ENCODE measurements at places on chromosomes 5 and 9.
A peak's percentile ranks its signal among the peaks of the same experiment; 100 is the strongest.

- DNase-seq = no peak
These were observed 43.5 kb upstream of the ANKDD1B start for GRCh38 chr5:75567710-75568109.

GRCh38 chr5:132877938-132878337, 4.5 kb downstream of the LEAP2 start:
- DNase-seq = no peak

DNA sequence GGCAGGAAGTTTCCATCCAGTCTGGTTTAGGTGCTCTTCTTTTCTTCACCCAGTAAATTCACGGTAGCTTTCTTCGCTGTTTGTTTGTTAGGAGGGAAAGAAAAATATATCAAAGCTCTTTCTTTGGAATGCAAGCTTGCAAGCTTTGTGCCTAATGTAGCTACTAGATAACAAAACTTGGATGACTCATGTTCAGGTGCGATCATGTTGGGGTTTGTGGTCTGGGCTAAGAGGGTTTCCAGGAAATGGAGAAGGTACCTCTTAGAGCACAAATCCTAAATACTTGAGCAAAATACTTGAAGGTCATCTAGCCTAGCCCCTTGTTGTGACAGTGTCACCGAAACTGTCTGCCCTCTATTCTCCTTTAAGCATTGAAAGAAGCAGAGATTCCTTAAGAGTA, 17.7 kb downstream of the SRP19 start:
- no peak for DNase-seq

DNA sequence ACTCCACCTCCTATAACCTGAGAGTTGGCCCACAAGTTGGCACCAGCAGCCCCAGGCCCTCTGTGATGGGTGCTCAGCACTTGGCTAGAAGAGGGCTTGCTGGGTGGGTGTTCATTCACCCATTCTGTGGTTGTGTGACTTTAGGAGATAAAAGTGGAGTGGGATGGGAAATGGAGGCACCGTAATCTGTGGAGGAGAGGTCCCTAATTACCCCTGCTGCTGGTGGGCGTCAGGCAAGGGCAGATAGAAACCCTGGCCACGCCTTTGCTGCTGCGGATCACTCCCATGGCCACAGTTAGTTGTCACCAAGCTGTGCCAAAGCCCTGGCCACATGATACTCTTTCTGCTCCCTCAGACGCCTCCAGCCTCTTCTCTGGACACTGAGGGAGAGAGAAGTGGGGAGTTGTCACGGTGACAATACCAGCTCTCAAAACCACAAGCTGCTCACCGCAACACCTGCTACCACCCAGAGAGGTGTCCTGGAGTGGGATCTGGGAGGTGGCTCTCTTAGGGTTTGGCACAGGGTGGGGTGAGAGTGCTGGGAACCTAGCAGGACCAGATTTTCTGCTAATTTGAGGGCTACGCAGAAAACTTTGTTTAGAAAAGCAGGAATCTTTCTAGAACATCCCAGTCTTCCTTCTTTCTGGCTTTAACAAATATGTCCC, 12.0 kb upstream of the NEUROG1 start:
- DNase-seq = no peak

- DNase-seq = peak; percentile 79
These were observed 337.7 kb downstream of the CDK5RAP2 start for GRCh38 chr9:120242116-120242811.

- DNase-seq = no peak
These were observed 26.8 kb downstream of the JADE2 start for GRCh38 chr5:134552301-134552700.

- no peak for DNase-seq
These were observed 113.6 kb downstream of the DPYSL3 start for GRCh38 chr5:147396070-147396823.

GRCh38 chr5:79257314-79257713, 21.4 kb downstream of the JMY start:
- no peak for DNase-seq

GRCh38 chr5:125142458-125142857, 396.0 kb upstream of the ZNF608 start:
- no peak for DNase-seq

DNA sequence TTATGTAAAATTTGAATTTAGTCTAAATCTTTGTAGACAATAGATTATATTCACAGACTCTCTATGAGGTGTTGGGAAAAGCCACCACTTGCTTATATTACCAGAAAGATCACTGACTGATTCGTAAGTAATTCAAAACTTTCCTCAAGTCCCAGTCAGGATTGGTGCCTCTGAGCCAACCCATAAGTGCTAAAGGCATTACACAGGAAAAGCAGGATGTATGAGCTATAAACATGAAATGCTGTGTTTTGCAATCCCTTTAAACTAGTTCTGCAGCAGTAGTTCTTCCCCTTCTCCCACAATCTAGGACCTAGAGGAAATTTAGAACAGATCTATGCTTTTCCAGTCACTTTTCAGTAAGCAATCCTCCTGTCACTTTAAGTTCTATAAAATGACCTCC, 48.0 kb downstream of the SHLD3 start:
- DNase-seq = no peak

GRCh38 chr9:85742597-85742936, 813 bp upstream of the AGTPBP1 start:
- DNase-seq = no peak

- DNase-seq = no peak
These were observed 84.7 kb downstream of the PLCXD3 start for GRCh38 chr5:41425736-41426135.

- DNase-seq = no peak
These were observed 36.0 kb downstream of the SARDH start for GRCh38 chr9:133701981-133702797.

DNA sequence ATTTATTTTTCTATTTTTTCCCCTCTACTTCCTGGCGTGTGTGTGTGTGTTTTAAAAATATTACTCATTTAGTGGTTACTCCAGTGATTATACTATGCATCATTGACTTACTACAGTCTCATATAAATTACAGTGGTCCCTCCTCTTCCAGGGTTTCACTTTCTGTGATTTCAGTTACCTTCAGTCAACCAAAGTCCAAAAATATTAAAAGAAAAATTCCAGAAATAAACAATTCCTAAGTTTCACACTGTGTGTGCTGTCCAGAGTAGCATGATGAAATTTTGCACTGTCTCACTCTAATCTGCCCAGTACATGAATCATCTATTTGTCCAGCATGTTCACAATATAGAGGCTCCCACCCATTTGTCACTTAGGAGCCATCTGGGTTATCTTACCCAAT, 47.4 kb upstream of the CCDC112 start:
- DNase-seq = no peak

DNA sequence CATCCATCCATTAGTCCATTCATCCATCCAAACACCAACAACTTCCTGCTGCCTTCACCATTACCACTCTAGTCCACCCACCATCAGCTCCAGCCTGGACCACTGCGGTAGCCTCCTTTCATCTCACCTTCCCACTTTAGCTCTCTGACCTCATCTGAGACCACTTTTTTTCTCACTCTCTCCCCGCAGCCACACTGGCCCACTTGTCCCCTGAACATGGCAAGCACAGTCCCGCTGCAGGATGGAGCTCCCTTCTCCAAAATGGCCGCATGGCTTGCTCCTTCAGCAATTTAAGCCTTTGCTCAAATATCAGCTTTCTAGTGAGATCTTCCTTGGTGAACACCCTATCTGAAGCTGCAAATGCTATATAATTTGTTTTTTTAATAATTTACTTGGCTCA, 11.1 kb downstream of the CSF1R start:
- no peak for DNase-seq

- DNase-seq = no peak
These were observed 38.3 kb downstream of the PNPLA7 start for GRCh38 chr9:137511758-137512463.

- no peak for DNase-seq
These were observed 1.7 kb downstream of the RRAGA start for GRCh38 chr9:19050637-19051591.

GRCh38 chr9:9229269-9229668, 1383.5 kb downstream of the PTPRD start:
- no peak for DNase-seq

GRCh38 chr9:77910194-77910621, 121.4 kb downstream of the GNAQ start:
- DNase-seq = no peak

- DNase-seq = no peak
These were observed 366.9 kb upstream of the ZNF608 start for GRCh38 chr5:125113328-125113727.

DNA sequence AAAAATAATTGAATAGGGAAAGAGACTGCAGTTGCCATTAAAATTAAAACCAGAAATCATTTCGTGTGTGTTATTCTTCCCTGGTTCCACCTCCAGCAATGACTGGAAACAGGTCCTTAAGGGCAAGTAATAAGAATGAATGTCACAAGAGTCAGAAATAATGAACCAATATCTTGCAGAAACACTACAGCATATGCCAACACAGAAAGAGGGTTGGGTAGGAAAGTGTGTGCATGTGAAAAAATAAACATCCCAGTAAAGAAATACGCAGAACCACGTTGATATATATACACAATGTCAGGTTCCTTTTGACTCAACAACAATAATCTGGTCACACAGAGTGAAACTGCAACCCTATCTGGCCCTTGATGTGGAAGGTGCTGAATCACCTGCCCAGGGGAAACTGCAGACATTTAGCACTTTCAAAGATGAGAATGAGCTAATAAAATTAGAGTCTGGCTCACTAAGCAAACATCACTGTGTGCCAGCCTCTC, 15.0 kb downstream of the HMHB1 start:
- no peak for DNase-seq

DNA sequence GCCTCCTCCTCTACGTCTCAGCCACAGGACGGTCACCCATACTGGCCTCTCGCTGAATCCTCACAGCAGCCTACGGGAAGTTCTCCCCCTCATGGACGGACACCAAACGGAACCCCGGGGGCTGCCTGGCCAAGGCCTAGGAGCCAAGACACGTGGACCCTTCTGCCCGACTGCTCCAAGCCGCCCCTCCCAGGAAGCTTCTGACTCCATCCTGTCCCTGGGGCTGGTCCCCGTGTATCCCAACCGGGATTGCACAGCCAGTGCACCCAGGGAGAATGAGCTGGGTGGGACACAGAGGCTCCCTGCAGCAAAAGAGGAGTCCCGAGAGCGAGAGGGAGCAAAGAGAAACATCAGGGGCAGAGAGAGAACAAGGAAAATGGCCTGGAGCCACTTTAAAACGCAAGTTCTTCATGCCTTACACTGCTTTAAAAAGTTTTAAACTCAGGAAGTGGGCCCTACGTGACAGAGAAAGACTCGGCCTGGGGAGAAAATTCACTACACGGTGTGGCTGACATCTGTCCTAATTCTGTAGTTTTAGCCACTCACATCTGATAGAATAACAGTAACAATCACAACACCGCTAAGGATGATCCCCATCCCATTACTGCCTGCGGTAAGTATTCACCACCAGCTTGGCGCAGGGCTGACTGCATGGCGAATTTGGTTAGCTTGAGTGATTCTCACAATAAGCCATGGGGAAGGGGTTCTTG, 3.0 kb downstream of the FAM78A start:
- DNase-seq = no peak

DNA sequence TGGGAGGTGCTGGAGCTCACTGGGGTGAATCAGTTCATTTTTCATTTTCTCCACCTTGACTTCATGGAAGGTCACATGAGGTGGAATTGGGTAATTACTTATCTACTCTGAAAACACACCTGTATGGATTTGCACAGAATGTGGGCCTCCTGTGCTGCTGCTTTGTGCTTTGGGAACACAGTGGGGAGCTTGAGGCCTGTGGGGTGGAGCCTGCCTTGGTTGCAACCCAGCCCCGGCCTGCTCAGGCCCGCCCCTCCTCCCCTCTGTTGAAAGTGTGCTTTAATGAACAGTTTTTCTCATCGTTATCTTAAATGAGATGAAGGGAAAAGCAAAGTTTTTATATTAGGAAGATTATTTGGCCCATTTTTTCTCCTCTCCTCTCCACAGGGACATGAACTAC, 28.5 kb upstream of the DMRT3 start:
- DNase-seq = no peak

DNA sequence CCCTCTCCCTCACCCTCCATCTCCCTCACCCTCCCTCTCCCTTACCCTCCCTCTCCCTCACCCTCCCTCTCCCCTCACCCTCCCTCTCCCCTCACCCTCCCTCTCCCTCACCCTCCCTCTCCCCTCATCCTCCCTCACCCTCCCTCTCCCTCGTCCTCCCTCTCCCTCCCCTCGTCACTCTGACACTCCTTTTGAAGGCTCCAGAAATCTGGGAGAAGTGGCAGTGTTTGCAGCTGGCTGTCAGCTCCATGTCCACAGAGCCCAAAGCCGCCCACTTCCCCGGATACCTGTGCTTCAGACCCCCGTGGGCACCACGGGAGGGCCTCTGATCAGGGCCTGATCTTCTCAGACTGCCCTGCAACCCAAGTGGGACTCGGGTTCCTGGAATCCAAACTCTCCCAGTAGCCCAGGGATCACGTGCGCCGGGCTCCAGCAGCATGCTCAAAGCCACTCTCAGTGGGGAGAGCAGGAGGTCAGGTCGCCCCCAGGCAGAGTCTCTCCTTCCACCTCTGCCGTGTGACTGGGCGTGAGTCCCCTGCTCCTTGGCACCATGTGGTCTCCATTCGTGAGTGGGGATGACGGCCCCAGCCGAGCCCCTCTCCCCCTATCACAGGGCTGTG, 33.1 kb downstream of the DBH start:
- DNase-seq = no peak

DNA sequence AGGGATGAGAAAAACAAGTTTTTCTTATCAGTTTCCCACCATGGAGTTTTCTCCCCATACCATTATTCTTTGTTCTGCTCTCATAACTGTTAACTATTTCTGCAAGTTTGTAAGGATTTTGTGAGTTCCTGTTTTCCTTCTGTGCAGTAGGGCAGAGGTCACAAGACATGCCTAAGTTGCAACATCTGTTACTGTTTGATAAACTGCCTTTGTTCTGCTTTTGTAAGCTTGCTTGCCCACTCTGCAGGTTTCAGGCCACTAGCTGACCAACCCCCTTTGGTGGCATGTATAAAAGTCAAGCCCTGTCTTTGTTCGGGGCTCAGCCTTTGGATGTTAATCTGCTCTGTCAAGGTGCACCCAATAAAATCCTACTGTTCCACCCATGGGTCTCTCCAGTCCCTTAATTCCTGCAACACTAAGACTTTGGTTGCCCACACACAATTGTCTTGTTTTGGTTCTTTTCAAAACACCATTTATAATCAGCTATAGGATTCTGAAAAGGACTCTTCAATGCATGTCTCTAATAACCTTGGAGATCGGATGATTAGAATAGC, 545.4 kb downstream of the CDH9 start:
- DNase-seq = no peak

- no peak for DNase-seq
These were observed 46.5 kb downstream of the RXRA start for GRCh38 chr9:134372581-134373267.

GRCh38 chr5:53507013-53507412, 26.6 kb downstream of the FST start:
- DNase-seq = no peak

GRCh38 chr9:99746406-99746805, 75.3 kb upstream of the NR4A3 start:
- no peak for DNase-seq

- no peak for DNase-seq
These were observed 29.7 kb downstream of the ZNF462 start for GRCh38 chr9:106892632-106893031.

DNA sequence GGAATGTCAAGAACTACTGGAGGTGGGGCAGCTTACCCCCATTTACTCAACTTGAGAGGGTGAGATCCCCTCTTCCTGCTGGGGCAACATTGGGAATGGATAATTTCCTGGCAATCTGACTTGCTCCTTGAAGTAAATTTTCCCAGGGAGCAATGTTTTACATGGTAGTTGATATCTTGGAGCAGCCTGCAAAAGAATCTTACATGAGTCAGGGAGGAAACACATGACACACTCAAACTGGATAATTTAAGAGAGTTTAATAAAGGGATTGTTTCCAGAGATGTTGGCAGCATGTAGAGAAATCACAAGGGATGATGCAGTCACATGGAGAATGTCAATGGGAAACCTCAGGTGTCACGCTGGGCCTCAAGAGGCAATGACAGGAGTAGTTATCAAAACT, 212.5 kb downstream of the GAS1 start:
- no peak for DNase-seq

Data from cerebellar nuclear complex (tissue), 1 donor.